ENCODE measurements at places on chromosomes 5 and 9. TPM values are rescaled to one million over a fixed set of nuclear protein-coding genes. Genes with fewer than 3 reads are reported as not detected.

The GCNT4 gene
- 15.2 TPM for total RNA-seq

The CCNO gene
- not detected for total RNA-seq

The NKD2 gene
- total RNA-seq, result 1.9 TPM

The PRPF4 gene
- 26.0 TPM for total RNA-seq

The PTPRD gene
- total RNA-seq, result 29.1 TPM

The LECT2 gene
- not detected for total RNA-seq

The NTNG2 gene
- total RNA-seq, result 3.9 TPM

The RFESD gene
- 4.3 TPM for total RNA-seq

The PCA3 gene
- total RNA-seq, result 8.4 TPM

The SHB gene
- 24.1 TPM for total RNA-seq

The NR3C1 gene
- total RNA-seq, result 152 TPM

The LVRN gene
- total RNA-seq, result 2.4 TPM

The CERCAM gene
- 105 TPM for total RNA-seq

The SLC27A6 gene
- total RNA-seq, result 28.2 TPM

The ERGIC1 gene
- total RNA-seq, result 42.1 TPM

The URM1 gene
- 29.1 TPM for total RNA-seq

The TOR1B gene
- total RNA-seq, result 29.4 TPM

The DBH gene
- 0.72 TPM for total RNA-seq

The SLC35D2 gene
- 12.3 TPM for total RNA-seq

The SLIT3 gene
- 82.6 TPM for total RNA-seq

The ZNF883 gene
- total RNA-seq, result 1.7 TPM

The SLC6A18 gene
- not detected for total RNA-seq

The VLDLR gene
- total RNA-seq, result 23.6 TPM

The B4GALT1 gene
- total RNA-seq, result 32.5 TPM

Measured in umbilical cord (tissue), 2 donors.